ENCODE measurements at places on chromosomes 4 and X.

DNA sequence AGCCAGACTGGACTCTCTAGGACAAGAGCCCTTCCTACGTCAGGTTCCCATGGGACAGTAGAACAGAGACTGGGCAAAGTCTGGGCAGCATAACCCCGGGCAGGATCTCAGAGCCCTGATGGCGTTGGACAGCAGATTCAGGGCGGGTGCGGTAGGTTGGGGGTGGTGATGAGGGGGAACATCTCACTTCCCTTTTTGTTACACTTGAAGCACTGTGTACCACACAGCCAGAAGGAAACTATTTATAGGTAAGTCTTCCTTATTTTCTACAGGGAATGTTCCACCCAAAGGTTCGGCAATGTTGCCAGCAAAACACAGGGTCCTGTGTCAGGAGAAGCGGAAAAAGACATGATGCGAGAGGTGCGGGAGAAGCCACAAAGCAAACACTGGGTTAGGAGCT is 54.3 kb downstream of the TSC22D3 start:
- no peak for DNase-seq

DNA sequence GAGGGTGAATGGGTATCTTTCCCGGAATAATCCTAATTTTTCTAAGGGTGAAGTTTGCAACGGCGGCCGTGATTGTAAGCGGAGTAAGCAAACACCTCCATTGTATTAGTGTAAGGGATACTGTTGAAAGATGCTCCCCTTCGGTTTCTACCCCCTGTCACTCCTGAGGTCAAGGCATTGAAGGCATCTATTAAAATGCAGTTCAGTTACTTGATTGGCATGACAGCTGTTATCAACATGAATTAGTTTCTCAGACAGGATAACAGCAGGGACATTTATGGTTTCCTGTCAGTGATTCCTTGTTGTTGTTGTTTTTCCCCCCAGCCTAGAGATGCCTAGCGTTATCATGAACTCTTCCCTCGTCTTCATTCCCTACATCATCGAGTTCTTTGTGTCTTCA is 552 bp downstream of the SLC25A14 start:
- DNase-seq, result no peak

DNA sequence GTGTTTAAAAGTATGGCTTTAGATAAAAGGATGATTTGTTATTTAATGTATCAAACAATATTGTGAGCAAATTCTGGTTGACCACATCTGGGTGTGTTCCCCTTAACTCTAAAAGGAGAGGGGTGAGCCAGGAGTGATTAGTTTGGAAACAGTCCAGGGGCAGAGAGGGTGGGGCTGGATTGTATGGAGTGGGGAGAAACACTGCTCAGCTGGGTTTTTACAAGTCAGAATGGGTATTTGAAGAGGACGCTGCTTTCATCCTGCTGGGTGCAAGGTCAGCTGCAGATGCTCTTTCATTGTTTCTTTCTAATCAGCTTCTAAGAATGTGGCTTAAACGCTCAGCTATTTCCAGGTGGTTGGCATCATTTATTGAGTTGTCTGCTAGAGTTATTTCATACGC is 82.8 kb upstream of the LIMCH1 start:
- no peak for DNase-seq

- no peak for DNase-seq
Measured at GRCh38 chr4:123825596-123826291, 429.1 kb downstream of the SPRY1 start.

DNA sequence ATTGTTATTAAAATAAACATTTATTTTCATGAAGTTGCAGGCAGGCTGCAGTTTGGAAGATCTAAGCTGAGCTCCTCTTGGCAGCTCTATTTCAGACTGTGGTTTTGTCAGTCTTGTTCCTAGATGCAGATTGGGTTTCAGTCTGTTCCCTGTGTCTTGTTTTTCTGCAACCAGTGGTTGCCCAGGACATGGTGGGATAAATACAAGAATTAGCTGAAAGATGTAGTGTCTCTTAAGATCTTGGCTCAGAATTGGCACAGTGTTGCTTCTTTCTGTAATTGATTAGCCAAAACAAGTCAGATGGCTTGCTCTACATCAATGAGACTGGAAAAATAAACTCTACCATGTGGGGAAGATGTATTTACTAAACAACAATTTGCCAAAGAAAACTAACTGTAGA is 283.0 kb upstream of the BOD1L1 start:
- DNase-seq, result no peak

DNA sequence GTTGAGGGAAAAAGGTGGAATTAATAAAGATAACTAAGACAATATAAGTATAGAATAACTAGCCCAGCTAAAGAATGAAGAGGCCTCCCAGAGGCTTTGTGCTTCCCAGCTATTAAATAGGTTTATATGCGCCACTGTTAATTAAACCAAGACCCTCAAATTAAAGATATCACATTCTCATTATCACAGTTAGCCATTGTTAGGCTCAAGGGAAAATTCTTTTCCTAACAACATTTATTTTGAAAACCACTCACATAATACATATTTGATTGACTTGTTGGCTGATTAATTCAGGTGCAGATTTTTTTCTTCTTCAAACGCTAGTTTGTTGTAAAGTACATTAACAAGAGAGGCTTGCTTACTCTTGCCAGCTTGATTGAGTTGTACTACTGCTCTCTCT is 216.8 kb upstream of the TRAM1L1 start:
- DNase-seq, result no peak
